Hematopoietic multipotent progenitor cell (in vitro differentiated cells): ENCODE measurements at places on chromosomes 2 and 18.

GRCh38 chr18:73812423-73812822, 335.2 kb downstream of the FBXO15 start:
- no peak for DNase-seq

DNA sequence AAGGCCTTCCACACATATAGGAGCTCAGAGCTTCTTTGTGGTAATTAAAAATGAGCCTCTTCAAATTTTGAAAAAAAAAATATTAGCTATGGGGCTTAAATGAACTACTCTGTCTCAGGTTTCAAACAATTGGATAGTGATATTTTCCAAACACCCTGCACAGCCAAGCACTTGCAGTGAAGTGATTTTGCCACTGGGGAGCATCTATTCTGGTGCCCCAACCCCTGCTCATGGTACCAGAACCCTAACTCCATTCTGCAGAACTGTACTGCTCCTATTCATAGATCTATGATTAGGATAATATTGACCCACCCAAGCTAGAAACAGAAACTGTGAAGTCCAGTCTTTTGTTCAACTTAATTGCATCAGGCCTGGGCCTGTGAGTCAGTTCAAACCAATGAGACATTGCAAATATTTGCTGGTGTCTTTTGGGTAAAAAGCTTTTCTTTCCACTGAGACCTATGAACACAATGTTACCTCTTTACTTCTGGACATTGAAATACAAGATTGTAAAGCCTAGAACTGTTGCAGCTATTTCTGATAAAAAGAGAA, 324.0 kb downstream of the GALNT13 start:
- no peak for DNase-seq

GRCh38 chr2:157181234-157181633, 76.3 kb upstream of the GALNT5 start:
- no peak for DNase-seq

DNA sequence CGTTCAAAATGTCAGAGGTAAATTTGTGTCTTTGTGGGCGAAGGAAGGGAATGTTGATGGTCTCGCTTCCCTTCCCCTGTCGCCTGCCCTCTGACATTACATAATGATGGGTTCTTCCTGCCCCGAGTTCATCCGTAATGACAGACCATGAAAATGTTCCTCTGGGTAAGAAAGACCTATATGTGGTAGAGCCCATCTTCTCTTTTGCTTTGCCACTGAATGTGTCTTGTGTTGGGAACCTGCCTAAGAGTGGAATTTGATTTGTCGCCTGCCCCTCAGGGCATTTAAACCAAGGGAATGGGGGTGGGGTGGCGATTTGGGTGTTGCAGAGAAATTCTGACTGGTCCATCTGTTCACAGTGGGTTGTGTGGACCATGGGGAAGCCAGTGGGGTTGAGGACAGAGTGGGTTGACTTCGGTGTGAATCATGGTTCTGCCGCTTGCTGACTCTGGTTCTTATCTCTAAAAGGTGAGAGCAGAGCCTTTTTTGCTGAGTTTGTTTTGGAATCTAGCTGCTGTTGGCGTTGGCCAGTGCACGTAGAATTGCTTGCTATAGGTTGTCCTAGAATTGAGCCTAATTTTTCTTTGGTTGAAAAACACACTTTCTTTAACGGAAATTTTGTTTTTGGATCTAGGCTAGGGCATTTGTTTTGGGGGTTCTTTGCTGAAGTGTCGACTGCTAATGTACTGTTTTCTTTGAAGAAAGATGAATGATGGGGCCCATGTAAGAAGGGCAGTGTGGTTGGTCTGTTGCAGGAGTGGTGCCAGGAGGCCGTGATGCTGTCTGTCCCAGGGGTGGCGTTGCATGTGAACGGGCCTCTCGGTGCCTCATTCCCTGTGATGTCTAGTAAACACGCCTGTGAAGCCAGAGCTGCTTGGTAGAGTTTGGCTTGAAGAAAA, 1.3 kb downstream of the INPP4A start:
- DNase-seq, result no peak

DNA sequence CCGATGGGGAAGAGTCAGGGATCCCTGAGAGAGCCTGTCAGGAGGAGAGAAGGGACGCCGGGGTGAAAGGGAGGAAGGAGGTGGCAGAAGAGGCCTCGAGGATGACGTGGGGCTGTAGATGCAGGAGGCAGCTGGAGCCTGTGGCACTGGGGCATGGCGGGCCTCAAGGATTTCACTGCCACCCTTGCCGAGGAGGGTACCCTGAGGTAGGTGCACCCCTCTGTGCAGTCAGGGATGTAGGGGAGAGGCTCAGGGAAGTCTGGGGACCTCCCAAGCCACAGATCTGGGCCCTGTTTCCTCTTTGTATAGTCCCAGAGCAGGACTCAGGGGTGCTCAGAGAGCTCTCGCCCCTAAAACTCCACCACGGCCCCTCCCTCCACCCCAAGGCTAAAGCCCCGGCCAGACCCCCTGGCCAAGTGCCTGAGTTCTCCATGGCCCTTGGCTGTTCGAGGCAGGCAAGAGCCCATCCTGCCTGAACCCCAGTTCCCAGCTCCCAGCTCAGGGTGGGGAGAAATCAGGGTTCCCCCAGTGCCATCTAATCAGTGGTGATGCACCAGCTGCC, 39.0 kb upstream of the HDAC4 start:
- DNase-seq, result no peak

- no peak for DNase-seq
These were observed 174.0 kb downstream of the MBD5 start for GRCh38 chr2:148194882-148195281.

- no peak for DNase-seq
These were observed 86.8 kb downstream of the ESCO1 start for GRCh38 chr18:21513741-21514140.

GRCh38 chr2:16661936-16662839, 3.4 kb downstream of the CYRIA start:
- no peak for DNase-seq

DNA sequence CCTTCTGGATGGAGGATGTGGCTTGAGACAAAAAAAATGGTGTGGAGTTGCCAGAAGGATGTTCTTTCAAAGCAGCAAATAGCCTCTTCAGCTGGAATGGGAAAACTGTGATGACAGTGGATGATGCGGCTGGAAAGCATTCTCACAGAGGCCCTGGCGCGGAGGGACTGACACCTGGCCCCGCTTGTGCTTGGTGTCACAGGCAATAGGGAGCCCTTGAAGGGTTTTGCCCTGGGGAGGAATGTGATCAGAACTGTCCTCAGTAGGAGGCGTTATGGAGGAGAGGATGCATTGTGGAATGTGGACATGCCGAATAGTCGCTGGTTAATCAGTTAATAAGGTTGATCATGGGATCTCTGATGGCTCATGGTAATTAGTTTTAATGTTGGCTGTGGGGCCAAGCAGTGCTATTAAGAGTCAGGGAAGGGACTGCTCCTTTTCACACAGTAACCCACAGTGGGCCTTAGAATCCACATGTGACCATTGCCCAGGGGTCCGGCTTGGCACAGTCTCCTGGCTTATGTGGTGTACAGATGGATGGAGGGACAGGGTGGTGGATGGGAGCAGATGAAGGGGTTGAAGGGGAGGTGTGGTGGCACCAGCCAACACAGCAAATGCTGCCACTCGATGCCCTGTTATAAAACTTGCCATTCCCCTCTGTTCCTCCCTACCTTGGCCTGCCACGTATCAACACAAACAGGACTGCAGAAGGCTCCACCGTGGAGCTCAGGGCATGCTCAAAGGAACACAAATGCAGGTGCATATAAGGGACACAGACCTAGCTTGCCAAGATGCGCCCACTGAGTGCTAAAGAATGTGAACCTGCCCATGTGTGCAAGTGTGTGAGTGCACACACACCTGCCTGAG, 71.7 kb downstream of the CIB4 start:
- no peak for DNase-seq

DNA sequence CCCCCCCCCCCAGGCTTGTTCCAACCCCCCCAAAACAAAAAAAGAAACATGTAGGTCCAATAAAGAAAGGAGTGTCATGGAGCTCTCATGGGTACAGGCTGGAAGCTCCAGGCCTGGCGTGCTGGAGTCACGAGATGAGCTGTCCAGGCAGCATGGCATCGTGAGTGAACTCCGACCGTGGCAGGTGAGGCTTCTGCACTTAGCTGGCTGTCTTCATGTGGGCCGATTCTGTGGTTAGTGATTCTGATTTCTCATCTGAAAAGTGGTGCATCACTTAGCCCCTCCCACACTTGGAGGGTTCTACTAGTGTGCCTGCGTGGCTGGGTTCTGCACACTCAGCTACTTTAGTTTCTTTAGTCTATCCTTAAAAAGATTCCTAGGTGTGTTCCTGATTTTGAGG, 126.4 kb upstream of the MGAT5 start:
- DNase-seq, result no peak

- no peak for DNase-seq
These were observed 169.2 kb downstream of the TRIM43 start for GRCh38 chr2:95760806-95761525.

- DNase-seq, result peak; percentile 47
These were observed 79.0 kb downstream of the SLC66A3 start for GRCh38 chr2:11234309-11234708.

DNA sequence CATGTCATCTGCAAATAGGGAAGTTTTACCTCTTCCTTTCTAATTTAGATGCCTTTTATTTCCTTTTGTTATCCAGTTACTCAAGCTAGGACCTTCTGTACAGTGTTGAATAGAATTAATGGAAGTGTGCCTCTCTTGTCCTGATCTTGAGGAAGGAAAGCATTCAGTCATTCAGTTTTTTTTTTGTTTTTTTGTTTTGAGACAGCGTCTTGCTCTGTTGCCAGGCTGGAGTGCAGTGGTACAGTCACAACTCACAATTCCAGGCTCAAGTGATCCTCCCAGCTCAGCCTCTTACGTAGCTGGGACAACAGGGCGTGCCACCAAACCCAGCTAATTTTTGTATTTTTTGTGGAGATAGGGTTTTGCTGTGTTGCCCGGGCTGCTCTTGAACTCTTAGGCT, 203.9 kb upstream of the ALPP start:
- no peak for DNase-seq

DNA sequence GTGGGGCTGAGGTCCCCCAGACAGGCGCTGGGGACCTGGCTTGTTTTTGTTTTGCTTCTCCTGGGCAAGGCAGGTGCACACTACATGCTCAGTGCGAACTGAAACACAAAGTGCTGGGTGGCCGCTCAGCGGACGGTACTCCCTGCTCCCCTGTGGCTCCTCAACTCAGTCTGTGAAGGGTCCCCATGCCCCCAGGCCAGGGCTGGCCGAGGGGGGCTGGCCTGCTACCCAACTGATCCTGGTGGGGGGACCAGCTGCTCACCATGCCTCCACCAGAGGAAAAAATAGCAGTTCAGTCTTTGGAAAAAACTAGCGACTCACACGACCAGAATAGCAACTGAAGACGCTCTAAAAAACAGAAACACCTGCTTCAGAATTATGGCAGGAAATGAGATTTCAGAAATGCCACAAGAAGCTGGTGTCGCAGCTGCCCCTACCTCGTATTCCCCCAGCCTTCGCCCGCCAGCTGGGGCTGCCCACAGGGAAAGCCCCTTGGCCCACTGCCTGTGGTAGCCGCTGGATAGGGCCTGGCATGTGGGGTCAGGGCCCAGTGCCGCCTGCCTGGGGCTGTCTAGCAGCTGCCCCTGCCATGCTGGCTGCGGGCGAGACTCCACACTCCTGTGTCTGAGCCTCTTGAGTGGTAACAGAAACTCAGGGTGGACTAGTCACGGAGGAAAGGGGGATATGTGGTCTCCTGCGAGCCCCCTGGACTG, 43.7 kb downstream of the MEX3C start:
- peak; percentile 84 for DNase-seq

DNA sequence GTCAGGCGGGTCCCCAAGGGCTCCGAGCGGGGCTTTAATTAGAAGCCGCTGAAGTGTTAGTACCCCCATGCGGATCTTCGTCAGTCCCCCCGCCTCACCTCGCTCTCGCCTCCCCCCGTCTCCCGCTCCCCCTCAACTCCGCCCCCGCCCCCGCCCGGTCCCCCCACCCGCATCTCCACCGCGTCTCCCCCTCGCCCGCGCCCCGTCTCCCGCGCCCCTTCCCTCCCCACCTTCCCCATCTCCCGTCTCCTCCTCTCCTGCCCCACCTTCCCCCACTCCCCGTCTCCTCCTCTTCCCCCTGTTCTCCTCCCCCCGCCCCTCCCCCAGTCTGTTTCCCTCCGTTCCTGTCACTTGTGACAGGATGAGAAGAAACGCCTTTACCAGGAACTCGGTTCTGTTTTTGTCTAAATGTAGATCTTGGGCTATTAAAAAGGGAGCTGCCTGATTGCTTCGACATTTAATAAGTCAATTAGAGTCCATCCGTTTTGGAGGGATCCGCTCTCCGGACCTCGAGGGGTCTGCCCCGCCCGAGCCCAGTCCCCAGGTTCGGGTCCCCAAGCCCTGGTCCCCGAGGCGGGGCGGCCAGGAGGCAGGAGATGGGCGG, 969 bp upstream of the ALKAL2 start:
- DNase-seq, result peak; percentile 24

GRCh38 chr2:17104454-17104853, 413.8 kb downstream of the RAD51AP2 start:
- DNase-seq, result no peak

- DNase-seq, result no peak
These were observed 109.5 kb downstream of the SP3 start for GRCh38 chr2:173855661-173856060.

GRCh38 chr2:238238766-238239542, 884 bp downstream of the HES6 start:
- DNase-seq, result no peak

DNA sequence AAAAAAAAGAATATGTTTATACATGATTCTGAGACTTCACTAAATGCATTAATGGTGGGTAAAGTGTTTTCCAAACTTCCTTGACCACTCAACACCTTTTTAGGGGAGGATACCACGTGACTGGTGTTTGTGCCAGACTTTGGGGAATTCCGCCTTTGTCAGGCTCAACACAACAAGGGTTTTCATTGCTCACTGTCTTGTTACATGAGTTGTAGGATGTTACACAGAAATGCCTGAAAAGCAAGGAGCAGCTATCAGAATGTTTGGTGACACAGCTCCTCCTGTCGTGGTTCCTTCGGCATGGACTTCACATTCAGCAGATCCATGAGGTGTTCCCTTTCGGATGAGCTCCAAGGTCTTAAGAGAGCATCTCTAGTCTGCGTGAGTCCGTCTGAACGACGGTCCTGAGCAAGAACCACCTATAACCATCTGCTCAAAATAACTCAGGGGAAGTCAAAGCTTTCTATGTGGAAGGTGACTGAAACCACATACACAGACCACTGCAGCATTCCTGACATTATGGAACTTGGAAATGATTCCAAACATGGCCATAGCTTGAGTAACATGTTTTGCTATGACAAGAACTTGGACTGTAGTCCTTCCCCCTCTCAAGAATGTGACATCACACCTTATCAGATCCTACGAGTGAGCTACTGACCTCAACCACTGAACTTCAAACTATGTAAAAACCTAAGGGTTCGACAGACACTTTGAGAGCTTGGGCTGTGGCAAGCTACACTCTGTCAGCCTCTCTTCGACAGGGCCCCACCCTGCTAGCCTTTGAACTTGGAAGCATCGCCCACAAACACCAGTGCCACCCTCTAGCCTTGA, 57.5 kb downstream of the MCFD2 start:
- DNase-seq, result no peak

- no peak for DNase-seq
These were observed 2.4 kb upstream of the MSGN1 start for GRCh38 chr2:17813742-17814473.

DNA sequence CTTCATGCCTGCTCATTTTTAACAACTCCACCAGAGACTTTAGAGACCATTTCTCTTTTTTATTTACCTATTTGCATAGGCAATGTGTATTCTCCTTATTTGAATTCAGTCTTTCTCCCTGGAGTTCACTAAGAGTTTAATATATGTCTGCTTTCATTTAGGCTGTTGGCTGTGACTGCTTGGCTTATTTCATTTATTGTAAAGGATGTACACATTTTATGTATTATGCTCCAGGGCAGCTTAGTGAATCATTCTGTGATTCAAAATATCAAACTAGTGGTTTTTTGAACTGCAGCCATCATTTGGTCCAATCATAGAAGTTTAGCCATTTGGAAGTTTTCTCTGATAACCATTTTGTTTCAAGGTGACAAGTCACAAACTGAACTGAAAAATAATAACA, 229.6 kb downstream of the LPIN1 start:
- DNase-seq, result no peak
